GM23248 (cell line): ENCODE measurements at places on chromosomes 3 and 15. TPM values are rescaled to one million over a fixed set of nuclear protein-coding genes. Genes with fewer than 3 reads are reported as not detected.

ISLR gene
- 124 and 125 TPM in 2 replicates for polyA plus RNA-seq

DNA sequence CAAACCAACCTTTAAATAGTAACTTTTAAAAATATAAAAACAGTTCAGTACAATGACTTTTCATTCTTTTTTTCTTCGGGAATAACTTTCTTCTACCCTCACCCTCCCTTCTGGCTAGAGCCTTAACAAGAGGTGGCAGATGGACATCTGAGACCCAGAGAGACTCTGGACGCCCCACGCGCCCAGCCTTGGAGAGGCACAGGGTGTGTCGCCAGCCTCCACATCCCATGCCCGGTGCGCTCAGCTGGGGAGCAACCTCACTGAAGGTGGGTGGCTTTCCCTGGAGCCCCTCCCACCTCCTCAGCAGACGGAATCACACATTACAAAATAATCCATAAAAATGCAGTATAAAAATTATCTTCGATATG, 49.5 kb downstream of the TLE3 start:
- no peak overlapping the region for H3K27ac ChIP-seq
- H3K4me3 ChIP-seq: no peak overlapping the region
- H3K27me3 ChIP-seq: no peaks in the 10 kb centered on the region
- H3K36me3 ChIP-seq: peaks cover 18% of the 10 kb centered on the region; the same call in 1 of the 2 replicates
- H3K4me1 ChIP-seq: peaks cover 13% of the 10 kb centered on the region

GRCh38 chr3:13080591-13080990, 7.4 kb upstream of the IQSEC1 start:
- no peak overlapping the region for H3K4me3 ChIP-seq
- no peaks in the 10 kb centered on the region for H3K36me3 ChIP-seq

GRCh38 chr3:170162630-170163029, 18.9 kb downstream of the PHC3 start:
- H3K27ac ChIP-seq: peak overlapping the region; percentile 40
- H3K36me3 ChIP-seq: peaks cover 39% of the 10 kb centered on the region
- peaks cover 14% of the 10 kb centered on the region for H3K4me1 ChIP-seq
- H3K27me3 ChIP-seq: no peaks in the 10 kb centered on the region

DNA sequence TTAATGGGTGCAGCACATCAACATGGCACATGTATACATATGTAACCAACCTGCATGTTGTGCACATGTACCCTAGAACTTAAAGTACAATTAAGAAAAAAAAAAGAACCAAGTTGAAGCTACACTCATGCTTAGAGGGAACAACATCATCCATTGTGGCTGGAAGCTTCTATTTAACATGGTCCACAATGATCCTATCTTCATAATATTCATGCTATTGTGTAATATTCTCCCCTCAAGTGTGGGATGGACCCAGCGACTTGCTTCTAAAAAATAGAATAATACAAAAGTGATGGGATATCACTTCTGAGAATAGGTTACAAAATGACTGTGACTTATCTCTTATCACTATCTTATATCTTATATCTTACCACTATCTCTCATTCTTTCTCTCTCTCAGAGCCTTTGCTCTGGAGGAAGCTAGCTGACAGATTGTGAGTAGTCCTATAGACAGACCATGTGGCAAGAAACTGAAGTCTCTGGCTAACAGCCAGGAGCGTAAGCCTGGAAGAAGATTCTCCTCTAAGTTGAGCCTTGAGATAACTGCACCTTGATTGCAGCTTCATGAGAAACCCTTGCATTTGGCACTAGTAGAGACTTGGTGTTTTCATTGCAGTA, 198.5 kb upstream of the MRPL3 start:
- peaks cover 52% of the 10 kb centered on the region for H3K4me1 ChIP-seq
- no peak overlapping the region for H3K4me3 ChIP-seq
- DNase-seq: peak; percentile 34
